ENCODE measurements at places on chromosomes 6 and 20.

GRCh38 chr6:151916680-151917164 is 109.2 kb downstream of the ESR1 start:
- no peak for DNase-seq

GRCh38 chr20:17282501-17282900 is 55.7 kb downstream of the PCSK2 start:
- no peak for DNase-seq

DNA sequence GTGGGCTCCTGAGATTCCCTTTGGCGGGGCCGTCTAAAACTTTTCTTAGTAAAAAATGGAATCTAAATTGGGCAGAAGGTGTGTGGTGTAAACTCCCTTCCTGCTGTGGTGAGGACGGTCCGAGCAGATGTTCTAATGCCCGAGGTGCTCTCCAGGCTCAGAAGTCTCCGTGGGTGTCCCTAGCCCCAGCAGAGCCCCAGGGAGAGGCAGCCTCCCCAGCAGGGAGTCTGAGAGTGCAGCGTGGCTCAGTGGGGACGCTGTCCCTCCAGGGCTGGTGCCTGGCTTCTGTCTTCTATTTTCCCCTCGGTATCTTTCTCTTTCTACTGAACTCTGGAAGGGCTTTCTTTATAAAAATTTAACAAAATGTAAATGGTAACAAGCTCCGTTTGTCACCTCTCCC is 208.2 kb downstream of the SMOC2 start:
- DNase-seq, result no peak

DNA sequence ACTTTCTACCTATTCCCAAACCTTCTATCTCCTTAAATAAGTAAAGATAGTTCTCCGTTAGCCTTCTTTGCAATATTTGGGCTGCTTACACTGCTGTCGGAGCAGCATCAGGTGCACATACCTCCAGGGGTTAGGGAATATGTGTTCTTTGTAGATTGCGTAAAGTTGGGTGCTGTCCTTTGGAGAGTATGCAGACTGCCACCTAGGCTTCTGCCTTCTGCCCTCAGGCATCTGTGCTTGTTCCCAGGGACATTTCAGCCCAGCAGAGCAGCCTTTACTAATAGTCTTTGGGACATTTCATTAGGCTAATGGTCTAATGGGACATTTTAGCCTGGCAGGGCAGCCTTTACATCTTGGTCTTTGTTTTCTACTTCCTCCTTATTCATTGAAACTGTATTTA is 260.6 kb downstream of the TPBG start:
- no peak for DNase-seq

GRCh38 chr6:106856227-106856874 is 118.2 kb downstream of the CD24 start:
- DNase-seq, result no peak

DNA sequence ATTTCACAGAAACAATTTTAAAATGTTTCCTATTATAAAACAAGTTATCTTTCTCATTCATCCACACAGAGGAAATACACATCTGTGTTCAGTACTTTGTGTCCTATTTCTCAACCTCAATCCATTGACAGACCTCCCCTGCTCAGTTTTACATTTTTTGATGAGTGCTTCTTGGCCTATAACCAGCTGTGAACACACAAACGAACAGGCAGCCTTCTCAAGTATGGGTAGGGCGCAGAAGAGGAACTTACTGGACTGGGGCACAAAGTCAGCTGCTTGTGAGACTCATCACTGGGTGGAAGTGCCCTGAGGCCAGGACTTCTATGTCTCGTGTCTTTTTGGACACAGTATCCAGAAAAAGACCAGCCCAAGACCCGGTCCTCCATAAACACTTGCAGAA is 2.8 kb downstream of the RPS6KA2 start:
- no peak for DNase-seq
